Right ventricle myocardium inferior (tissue), 1 donor: ENCODE measurements at places on chromosomes 7 and 10.

DNA sequence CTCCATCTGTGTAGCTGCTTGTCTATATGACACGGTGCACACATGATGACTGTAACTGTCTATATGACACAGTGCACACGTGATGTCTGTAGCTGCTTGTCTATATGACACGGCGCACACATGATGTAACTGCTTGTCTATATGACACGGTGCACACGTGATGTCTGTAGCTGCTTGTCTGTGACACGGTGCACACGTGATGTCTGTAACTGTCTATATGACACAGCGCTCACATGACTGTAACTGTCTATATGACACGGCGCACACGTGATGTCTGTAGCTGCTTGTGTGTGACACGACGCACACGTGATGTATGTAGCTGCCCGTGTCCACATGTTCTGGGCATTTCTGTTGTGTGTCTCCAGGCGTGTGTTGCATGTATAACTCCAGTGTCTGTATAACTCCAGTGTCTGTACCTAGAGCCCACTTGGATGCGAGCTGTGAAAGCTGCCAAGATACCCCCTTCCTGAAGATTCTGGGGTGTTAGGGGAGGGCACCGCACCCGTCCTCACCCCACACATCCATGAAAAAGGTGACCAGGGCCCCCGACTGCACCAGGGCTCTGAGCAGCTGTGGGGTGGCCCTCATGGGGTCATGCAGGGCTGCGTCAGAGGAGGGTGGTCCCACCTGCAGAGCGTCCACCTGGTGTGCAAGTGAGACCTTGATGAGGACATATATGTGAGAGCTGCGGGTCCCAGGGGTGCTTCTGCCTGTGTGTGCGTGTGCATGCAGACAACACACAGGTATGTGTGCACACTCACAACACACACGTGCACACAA, 137.9 kb downstream of the ELFN1 start:
- DNase-seq = no peak

DNA sequence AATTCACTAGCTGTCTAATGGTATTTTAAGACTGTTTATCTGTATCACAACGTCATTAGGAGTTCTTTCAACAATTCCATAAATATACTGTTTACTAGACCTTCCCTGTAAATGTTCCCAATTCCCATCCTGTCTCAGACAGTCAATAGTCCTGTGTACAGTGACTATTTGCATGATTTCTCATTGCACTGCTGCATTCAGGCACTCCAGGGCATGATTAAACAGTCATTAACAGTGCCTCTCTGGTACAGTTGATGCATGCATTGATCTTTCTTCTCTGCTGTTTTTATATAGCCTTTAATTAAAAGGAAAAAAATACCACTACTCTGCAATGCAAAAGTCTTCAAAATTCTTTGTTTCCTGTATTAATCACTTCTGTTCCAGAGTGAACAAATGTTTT, 51.5 kb upstream of the MTURN start:
- DNase-seq = no peak

- DNase-seq = no peak
Measured at GRCh38 chr10:128084364-128084763, 41.9 kb downstream of the MKI67 start.

GRCh38 chr10:45460235-45460878, 86.3 kb downstream of the ALOX5 start:
- no peak for DNase-seq

GRCh38 chr10:102231357-102232318, 5.5 kb downstream of the ELOVL3 start:
- DNase-seq = peak; percentile 84

GRCh38 chr10:85848756-85849155, 517.8 kb downstream of the GRID1 start:
- DNase-seq = no peak

- DNase-seq = no peak
Measured at GRCh38 chr7:101614939-101615302, 14.2 kb downstream of the MYL10 start.

DNA sequence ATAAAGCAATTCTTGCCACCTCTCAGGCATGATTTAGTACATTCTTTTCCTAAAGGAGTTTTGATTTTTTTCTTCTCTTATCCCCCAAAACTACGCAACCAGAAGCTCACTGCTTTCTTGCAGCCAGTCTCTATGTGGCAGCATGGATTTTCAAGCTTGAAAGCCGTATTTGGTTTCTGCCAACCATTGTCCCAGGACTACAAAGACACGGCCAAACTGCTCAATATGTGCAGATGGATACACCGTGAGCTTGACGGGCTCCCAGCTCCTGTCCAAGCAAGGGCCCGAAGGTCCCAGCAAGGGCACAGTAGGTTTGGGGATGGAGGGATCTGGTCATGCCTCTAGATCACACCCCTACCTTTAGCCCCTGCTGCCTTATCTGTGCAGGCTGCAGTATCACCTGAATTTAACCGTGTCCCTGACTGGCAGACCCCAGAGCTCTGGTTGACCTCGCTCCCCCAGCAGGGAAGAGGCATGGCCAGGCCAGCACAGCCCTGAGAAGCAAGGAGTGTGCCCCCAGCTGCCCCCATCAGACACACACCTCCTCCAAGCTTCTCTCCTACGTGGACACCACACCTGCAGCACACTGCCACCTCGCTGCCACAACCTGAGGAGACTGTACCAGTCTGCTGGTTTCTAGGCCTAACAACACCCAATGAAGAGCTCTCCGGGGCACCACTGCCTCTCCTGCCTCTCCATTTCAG, 86.8 kb downstream of the COBL start:
- DNase-seq = no peak

DNA sequence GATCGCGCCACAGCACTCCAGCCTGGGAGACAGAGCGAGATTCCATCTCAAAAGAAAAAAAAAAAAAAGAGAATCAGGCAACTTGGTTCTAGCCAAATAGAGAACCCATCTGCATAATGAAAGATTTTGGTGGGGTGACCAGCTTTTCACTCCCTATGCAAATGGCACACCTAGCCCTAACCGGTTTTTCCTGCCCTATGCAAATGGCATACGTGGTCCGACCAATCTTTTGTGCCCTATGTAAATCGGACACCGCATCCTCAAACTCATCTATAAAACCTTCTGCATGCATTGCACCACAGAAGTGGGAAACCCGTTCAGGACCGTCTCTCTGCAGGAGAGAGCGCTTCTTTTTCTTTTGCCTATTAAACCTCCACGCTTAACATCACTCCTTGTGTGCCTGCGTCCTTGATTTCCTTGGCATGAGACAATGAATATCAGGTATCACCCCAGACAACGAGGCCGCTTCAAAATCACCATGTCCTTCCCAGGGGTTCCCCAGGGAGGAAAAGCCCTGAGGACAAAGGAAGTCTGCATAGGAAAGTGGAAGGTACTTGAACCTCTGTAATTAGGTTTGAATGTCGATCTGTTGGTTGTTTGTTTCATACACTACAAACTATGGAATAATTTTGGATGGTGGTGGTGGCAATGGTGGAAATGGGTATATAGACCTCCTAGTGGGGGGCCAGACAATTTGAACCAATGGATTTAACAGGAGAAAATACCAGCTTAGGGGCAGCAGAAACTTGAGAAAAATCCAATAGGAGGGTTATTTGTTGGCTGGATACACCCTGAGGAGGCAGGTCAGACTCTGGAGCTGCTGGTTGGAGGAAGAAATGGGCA, 396.2 kb downstream of the TYW1 start:
- no peak for DNase-seq

- DNase-seq = no peak
Measured at GRCh38 chr10:132106431-132106830, 40.7 kb downstream of the JAKMIP3 start.

DNA sequence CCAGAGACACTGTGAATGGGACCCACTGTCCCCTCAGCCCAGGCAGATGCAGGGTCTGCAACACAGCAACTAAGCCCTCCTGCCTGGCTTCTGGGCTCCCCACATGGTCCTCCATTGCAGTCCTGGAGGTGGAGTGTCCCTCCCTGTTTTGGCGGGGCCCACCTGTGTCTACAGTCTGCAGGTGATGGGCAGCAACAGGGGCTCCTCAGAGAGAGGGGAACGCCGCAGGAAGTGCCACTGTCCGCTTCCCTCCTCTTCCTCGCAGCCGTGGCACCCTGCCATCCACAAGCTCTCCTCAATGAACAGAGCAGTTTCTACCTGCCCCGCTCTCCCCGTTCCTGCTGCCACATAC, 9.3 kb downstream of the CAMK2G start:
- DNase-seq = no peak
